CD4-positive, alpha-beta T cell treated with Interleukin-17A for 4 hours (primary cell): ENCODE measurements at places on chromosomes 6 and 20.
A peak's percentile ranks its signal among the peaks of the same experiment; 100 is the strongest.

- DNase-seq = no peak
Observed at GRCh38 chr20:25576783-25577530, 8.4 kb downstream of the NINL start.

DNA sequence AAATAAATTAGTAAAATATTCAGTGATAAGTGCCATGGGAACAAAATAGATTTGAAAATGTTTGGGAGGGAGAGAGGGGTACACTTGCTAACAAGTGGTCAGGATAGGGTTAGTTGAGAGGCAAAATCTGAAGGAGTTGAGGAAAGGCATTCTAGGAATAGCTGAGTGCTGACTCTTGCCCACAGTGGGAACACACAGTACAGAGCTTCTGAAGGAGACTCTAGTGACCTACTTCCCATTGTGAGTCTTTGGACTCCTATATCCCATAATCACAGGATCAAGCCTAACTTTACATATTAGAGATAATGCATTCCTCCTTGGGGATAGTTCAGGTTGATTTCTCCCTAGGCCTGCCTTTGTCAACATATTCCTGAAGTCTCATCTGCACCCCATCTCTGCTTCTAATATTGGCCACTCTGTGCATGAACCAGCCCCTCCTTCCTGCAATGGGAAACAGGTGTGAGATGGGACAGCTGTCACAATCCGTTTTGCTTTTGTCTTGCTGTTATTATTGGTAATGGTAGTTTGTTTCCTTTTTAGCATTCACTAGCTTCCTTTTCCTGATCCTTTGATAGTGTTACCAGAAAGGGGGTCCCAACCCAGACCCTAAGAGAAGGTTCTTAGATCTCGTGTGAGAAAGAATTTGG, 2.6 kb upstream of the TRIM38 start:
- DNase-seq = no peak

GRCh38 chr20:2872459-2873009, 747 bp upstream of the PTPRA start:
- peak; percentile 86 for DNase-seq

DNA sequence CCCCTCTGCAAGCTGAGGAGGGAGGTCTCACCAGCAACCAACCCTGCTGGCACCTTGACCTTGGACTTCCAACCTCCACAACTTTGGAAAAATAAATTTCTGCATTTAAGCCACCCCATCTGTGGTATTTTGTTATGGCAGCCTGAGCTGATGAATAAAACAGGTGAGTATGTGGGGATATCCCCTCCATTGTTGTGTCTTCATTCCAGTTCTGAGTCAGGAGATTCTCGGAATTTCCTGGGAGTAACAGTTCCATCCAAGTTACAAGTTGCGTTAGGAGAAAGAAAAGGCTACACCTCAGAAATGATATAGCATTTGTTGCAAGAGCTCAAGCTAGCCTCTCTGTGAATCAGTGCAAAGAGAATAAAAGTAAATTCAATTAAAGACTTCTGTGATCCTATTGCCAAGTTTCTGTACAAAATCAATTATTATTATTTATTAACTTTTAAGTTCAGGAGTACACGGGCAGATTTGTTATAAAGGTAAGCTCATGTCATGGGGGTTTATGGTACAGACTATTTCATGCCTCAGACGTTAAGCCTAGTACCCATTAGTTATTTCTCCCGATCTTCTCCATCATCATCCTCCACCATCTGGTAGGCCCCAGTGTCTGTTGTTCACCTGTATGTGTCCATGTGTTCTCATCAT, 153.0 kb downstream of the NKAIN2 start:
- DNase-seq = no peak

DNA sequence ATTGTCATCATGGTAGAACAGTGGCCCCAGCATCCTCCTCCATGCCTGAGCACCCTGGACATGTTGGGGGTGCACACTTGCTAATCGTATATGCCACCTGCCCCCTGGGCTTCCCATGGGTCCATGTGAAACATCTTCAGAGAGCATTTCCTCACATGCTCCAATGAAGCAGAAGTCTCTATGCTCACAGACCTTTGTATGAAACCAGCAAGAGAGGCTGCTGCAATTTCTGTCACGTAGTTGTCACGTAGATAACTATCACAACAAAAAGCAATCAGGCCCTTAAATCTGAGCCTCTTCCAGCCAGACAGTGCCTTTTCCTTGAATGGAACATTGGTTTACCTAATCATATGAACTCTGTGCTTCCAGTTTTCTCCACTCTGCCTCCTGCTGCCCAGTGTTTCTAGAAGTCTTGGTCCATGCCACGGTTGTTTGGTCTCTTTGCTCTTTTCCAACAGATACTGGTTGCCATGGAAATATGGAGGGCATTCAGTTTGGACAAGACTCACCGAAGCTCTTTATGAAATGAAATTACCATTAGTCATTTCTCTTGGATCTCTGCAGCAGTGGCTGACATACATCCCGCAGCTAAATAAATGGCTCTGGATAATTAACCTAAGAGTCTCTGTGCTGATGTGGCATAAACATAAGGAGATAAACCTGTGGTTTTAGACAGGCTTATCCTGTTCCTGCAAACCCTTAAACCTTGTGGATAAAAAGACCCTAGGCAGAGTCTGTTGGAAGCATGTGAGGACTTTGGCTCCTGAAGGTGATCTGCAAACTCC, 172.8 kb upstream of the SYNDIG1 start:
- no peak for DNase-seq

DNA sequence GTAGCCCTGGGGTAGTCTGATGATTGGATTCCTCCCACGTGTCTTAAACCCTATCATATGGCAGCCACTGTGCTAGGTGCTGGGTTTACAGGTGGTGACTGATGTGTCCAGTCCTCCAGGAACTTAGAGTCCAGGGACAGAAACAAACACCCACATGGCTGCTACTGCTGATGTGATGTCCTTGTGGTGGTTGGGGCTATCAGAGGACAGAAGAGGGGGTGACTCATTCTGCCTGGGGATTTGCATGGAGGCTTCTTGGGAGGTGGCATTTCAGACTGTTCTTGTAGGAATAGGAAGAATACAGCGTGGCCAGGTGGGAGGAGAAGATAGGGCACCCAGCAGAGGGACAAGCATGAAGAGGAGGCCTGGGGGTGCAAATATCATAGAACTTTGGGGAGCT, 9.8 kb downstream of the RAET1G start:
- DNase-seq = no peak

DNA sequence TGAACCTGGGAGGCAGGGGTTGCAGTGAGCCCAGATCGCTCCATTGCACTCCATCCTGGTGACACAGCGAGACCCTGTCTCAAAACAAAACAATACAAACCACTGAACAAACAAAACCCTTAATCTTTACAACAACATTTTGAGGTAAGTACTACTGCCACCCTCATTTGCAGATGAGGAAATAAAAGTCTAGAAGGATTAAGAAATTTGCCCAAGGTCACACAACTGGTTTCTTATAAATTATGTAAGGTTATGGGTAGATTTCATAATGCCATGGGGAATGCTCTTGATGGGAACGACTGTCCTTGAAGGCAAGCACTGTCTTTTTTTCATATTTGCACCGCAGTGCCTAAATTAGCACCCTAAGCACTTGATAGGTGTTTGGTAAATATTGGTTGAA, 13.8 kb upstream of the B4GALT5 start:
- DNase-seq = no peak

DNA sequence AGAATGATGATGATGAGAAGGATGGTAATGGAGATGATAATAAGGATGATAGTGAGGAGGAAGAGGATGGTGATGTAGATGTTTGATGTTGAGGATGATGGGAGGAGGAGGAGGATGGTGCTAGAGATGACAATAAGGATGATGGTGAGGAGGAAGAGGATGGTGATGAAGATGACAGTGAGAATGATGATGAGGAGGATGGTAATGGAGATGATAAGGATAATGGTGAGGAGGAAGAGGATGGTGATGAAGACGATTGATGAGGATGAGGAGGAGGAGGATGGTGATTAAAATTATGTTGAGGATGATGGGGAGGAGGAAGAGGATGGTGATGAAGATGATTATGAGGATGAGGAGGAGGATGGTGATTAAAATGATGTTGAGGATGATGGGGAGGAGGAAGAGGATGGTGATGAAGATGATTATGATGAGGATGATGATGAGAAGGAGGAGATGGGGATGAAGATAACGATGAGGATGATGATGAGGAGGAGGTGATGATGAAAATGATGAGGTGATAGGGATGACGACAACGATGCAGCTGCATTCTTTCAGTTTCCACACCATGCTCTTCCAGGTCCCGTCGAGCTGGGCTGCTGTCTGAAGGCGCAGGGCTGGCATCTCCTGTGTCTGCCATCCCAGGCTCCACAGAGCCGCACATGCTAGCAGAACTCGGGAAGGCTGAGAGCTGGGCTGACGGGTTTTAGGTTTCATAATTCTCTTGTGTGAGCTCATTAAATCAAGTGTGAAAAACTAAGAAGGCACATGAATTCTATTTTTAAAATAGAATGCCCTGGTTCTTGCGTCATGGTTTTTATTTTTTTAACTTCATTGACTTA, 274.9 kb downstream of the SMOC2 start:
- no peak for DNase-seq

- DNase-seq = no peak
Observed at GRCh38 chr6:105644073-105644489, 241.2 kb upstream of the PREP start.

GRCh38 chr6:134948691-134949090, 1.2 kb downstream of the ALDH8A1 start:
- DNase-seq = no peak

GRCh38 chr6:169310983-169311382, 57.3 kb upstream of the THBS2 start:
- DNase-seq = no peak

GRCh38 chr6:164502833-164503232, 806.6 kb downstream of the C6orf118 start:
- DNase-seq = no peak

- DNase-seq = no peak
Observed at GRCh38 chr20:11027224-11027623, 353.4 kb upstream of the JAG1 start.

DNA sequence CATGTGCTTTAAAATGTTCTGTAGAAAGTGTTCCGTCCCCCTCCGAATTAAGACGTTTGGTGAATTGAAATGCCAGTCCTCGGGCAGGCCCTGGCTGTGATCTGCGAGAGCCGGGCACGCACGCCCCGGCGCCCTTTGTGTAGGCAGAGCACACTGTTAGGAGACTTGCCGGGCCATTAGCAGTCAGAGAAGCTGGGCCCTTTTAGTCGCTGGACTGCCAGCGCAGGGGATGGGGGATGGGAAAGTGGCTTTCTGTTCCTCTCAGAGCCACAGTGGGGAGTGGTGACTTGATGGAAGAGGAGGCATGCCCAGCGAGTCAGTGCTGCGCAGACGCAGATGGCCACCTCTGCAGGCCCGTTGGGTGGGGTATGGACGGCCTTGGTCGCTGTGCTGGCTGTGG, 2.2 kb downstream of the PPP1R3G start:
- DNase-seq = no peak

GRCh38 chr6:157766901-157767774, 55.9 kb upstream of the SNX9 start:
- no peak for DNase-seq

DNA sequence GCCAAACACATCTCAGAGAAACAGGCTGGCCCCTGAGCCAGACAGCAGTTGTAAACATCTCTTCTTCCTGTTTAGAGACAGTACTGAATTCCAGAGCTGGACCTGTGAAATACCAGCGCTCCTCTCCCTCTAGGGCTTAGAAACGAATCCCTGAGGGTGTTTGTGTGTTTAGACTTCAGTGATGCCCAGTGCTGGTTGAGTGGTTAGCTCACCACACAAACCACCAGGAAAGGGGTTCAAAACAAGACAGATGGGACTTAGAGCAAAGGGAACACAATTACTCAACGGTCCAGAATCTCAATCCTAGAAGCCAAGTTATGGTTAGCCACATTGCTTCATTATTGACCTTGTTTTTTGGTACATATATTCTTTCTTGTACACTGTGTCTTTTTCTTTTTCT, 108.7 kb upstream of the TMEM170B start:
- no peak for DNase-seq

- DNase-seq = no peak
Observed at GRCh38 chr6:113388996-113389395, 468.1 kb upstream of the MARCKS start.

- no peak for DNase-seq
Observed at GRCh38 chr20:19735446-19735845, 22.6 kb upstream of the RIN2 start.
